ENCODE measurements at places on chromosomes 3 and 15.

GRCh38 chr3:148914936-148915690, 50.0 kb downstream of the CPA3 start:
- DNase-seq: no peak

DNA sequence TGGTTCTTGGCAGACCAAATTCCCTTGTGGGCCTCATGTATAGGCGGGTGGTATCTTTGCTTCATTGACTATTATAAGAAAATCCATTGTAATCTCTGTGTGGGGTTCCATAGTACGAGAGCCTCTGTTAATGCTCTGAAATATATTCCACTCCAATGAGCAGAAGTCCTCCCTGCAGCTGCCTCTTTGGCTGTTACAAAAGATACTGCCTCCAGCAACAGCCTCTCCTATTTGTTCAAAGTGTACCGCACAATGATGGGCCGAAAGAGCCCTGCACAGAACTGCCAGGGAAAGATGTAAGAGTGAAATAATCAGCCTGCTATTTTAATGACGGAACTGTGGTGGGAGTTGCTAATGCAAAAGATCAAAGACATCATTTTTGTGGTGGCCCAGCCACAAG, 48.9 kb downstream of the GRK7 start:
- peak; percentile 51 for DNase-seq

DNA sequence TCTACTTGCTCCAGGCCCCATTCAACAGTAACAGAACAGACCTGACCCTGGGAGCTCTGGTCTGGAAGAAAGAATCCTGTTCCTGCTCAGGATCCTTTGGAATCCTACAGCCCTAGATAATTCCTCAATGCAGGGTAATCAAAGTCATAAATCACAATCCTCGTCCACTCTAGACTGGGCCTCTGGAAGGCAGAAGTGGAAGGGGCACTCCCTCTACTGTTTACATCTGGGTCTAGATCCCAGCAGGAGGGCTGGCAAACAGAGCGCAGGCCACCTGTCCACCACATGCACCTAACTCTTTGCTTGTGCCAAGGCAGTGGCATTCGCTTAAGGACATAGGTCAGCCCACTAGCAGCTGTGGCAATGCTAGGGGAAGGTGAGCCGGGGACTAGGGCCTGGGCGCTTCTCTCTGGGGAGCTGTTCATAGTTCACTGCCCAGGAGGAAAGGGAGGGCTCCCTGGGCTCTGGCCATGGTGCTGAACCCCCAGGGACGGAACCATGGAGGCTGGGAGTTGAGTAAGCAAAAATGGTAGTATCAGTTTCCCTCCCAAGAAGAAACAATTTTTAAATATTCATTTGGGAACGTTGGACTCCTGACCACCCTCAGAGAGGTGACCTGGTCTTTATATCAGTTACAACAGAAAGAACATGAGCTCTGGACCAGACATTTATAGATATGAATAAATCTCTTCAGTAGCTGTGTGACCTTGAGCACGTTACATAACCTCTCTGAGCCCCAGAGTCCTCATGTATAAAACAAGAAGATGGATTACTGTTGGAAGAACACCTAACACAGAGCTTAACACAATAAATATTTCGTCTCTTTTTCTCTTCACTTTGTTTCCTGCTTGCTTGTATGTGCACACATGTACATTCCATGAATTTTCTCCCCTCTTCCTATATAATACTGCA, 90.2 kb downstream of the NTRK3 start:
- peak; percentile 53 for DNase-seq

GRCh38 chr3:12349895-12350811, 61.3 kb downstream of the PPARG start:
- DNase-seq: no peak

DNA sequence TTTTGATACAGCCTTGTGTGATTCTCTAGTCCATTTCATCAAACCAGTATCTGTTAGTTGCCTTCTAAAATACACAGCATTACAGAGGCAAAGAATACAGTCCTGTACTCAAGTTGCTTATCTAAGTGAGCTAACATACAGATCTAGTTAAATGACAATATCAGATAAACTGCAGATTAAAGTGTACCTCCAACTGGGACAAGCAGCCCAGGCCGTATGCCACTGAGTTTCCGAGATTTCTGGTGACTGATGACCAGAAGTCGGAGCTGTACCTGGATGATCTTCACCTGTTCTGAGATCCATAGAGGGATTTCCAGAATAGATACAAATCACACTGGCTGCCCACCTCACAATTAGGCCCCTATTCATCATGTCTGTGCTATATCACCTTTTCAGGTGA, 6.3 kb upstream of the TRIM59 start:
- DNase-seq: no peak

DNA sequence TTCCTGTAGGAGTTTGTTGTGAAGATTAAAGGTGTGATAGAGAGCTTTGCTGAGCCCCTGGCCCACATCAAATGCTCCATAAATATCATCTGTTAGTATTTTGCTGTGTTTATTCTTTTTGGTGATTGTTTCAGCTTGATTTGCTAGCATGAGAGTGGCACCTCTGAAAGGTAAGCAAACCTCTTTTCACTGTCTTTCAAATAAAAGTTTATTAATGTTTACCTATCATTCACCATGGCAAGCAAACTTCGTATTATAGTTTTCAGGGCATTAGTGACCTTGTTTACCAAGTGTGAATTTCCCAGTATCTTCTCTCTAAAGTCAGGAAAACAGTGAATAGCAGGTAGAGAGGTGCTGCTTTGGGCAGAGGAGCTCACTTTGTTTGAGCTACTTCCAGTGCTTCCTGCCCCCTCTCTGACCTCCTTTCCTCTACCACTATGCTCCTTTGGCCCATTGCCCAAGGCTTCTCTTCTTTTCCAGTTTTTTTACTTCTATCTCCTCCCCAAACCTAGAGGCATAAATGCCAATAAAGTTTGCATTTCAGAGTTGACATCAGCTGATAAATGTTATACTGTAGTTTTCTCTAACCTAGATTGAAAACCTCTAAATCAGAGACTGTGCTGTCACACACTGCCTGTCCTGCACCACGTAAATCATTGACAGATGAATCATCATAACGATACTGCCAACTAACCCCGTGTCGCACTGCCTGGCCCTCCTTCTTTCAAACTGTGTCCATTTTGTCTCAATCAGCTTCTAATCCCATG, 569.0 kb downstream of the TUSC7 start:
- DNase-seq: peak; percentile 78

DNA sequence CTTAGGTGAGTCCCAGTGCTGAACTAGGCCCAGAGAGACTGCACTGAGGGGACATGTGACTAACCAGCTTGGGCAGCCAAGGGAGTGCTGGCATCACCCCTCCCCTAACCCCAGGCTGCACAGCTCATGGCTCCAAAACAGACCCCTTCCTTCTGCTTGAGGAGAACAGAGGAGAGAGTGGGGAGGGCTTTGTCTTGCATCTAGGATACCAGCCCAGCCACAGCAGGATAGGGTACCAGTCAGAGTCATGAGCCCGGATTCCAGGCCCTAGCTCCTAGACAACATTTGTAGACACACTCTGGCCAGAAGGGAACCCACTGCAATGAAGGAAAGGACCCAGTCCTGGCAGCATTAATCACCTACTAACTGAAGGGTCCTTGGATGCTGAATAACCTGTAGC, 49.9 kb upstream of the PLSCR4 start:
- DNase-seq: no peak

- peak; percentile 9 for DNase-seq
Measured at GRCh38 chr15:62847900-62848489, 194.6 kb upstream of the TPM1 start.

- no peak for DNase-seq
Measured at GRCh38 chr3:86995537-86995936, 4.6 kb upstream of the VGLL3 start.

All from NCI-H1092 treated with DMSO at 0.1 percent for 48 hours (cell line).